ENCODE measurements at places on chromosomes 5 and 9.

- DNase-seq: no peak
Measured at GRCh38 chr9:115743709-115744605, 409.6 kb upstream of the PAPPA start.

DNA sequence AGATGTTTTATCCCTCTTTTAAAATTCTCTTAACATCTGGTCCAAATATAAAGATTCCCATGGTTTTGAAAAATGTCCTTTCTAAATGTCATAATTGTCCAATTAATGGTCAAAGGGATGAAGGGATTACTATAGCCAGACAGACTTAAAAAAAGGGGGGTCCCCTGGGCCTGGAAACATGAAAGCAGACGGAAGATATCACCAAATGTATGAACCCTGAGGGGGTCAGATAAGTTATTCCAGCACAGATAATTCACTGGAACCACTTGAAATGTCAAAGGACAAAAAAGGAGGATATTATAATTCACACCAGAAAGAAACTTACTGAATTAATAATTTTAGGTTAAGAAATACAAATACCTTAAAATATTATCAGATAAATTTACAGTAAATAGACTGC lies 155.8 kb downstream of the SEMA5A start:
- no peak for DNase-seq

DNA sequence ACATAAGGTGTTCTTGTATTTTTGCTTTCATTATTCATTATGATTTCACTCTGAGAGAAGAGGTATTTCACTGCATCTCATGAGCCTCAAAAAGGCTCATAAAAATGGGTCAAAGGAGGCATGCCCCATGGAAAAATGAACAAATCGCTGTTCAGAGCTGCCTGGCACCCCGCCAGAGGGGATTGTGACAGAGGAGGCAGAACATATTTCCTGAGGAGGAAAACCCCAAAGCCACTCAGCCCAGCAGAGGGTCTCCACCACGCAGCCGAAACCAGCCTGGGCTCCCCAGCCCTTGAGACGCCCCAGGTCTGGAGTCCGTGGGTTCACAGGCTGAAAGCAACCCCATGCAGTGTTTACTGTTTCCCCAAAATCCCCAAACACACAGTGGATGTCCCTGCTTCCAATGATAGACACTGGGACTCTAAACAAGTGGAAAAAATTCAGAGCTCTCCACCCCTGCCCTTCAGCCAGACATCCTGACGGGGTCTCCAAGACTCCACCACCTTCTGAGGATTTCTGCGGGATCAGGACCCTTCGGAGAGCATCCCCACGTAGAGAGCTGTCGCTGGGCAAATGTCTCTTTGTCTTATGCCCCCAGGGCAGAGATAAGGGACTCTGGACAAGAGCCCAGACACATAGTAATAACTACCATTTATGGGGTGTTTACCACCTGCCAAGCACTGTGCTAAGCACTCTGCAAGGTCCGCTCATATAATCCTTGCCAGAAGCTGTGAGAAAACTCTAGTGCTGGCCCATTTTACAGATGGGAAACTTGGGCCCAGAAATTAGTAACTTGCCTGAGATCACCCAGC lies 122.3 kb downstream of the PAX5 start:
- no peak for DNase-seq

DNA sequence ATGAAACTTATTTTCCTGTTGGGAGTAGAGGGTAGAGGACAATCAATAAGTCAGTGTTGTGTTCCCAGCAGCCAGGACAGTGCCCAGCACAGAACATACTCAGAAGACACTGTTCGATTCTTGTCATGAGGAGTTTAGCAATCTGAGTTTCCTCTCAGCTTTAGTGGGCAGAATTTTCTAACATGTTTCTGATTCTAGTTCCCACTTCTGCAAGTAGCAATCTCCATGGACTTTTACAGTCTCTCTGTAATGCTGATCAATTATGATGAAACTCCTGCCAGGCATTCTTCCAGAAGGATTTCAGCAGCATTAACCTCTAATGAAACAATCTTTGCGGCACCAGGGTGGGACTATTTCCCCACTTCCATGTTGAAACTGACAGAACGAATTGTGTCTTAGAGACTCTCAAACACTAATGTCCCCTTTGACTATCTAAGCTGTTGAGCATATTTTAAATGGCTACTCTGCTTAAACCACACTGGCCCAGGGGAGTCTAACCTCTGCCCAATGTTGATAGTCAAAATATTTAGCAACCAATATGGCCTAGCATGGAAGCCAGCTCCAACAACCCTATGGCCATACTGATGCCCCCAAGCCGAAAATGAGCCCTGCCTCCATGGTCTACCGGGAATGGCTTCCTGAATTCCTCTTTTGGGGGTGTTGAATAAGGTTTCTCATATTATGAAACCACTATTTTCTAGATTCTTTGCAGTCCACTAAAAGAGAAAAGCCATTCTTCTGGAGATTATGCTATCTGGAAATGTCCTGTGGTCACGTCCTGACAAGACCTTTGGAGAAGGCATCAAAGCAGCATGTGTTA lies 484.3 kb downstream of the BNC2 start:
- no peak for DNase-seq

DNA sequence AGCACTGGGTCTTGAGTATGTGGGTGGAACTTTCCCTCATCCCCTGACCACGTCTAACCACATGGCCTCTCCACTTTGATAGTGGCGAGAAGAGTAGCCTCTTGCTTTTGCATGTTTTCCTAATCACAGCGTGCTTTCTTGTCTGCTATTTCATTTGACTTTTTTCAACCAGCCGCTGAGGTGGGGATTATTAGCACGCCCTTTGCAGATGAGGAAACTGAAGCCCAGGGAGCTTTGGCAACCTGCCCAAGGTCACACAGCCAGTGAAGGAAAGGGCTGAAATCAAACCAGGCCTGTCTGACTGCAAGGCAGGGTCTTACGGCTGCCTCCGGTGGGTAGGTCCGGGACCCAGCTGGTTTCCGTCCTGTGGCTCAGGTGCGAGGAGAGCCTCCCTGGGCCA lies 106.5 kb upstream of the MSX2 start:
- DNase-seq: no peak

DNA sequence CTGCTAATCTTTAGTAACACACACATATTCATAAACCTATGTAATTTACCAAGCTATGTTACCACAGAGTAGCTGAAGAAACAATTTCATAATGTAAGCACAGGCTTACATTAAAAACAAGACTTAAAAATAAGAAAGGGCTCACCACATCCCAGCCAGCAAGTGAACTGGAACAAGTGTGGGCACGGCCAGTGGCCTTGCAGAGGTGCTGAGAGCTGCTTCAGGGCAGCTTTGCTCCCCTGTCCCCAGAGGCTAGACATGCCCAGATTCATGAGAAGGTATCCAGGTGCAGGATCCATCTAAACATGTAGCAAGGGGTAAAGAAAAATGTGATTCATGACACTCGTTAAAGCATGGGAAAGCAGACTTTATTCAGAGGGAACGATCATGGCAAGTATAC lies 62.0 kb upstream of the CKS2 start:
- DNase-seq: no peak

DNA sequence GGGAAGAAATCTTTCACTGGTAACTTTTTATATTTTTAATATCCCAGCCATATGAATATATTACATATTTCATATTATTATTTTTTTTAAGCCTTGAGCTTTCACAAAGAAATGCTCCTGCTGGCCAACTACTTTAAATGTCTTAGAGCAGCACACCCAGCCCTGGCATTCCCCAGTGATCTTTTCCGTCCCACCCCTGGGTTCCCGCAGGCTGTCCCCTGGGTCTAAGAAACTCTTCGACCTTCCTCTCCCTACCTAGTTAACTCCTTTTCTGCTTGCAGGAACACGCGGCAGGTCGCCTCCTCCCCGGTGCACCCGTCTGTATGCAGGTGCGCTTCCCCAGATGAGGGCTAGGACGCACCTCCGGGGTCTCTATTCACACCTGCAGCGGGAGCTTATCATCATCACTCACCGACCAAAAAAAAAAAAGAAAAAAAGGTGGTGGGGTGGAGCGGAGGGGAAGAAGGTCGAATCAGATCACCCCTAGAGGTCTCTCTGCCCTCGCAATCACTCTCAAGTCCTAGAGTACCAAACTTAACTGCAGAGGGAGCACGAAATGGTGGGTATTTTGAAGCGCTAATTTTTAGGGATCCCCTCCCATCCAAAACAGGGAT lies 696 bp downstream of the ZFP62 start:
- peak; percentile 31 for DNase-seq

DNA sequence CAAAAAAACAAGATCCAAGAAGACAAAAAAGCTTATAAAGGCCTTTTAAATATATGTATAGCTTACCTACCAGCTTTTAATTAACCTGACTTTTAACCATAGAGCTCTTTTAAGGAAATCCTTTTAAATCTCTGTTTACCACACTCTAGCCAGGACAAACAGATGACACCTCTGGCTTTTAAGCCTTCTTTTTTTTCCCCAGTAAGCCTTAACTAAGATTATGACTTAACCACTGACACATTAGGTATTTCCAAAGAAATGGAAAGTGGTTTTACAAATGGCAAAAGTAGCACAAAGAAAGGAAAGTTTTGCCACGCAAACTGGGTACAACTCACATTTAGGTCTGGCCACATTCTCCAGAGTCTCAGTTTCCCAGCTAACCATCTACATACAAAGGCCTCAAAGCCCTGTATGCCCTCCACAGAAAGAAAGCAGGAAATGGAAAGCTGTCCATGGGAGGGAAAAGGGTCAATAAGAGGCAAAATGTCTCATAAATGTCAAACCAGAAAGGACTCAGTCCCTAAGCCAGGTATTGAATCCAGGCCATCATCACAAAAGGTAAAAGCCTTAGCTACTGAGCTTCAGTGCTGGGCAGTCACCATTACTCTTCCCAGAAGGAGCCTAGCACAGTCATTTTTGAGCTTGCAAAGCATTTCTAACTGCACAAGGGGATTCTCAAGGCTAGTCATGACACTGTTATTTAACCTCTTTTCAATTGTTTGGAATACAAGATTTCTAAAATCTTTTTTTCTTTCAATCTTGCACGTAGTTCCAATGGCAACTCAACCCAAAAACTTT lies 19.7 kb downstream of the TMEM161B start:
- DNase-seq: no peak
